NCI-H82 (cell line): ENCODE measurements at places on chromosomes 7 and 10.
A peak's percentile ranks its signal among the peaks of the same experiment; 100 is the strongest.

DNA sequence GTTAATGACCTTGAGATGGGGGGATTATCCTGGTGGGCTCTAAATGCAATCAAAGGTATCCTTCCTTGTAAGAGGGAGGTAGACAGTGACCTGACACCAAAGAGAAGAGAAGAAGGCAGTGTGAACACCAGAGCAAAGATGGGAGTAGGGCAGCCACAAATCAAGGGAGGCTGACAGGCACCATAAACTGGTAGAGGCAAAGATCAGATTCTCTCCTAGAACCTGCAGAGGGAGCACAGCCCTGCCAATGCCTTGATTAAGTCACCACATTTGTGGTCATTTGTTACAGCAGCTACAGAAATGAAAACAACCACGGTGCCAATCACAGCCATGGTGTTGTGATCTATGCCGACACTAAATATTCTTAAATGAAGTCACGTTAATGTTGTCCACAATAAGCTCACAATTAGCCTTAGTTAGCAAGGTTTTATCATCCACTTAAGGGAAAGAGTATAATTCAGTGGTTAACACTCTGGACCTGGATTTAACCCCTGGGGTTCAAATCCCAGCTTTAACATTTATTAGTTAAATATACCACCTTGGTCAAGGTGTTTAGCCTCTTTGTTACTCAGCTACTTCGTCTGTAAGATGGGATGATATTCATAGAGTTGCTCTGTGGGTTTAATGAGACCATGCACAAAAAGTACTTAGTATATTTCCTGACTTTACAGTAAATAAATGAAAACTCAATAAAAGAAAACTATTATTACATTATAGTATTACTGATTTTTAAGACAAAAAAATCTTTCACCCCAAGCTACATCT lies 70.8 kb downstream of the SGMS1 start:
- peak; percentile 50 for DNase-seq

DNA sequence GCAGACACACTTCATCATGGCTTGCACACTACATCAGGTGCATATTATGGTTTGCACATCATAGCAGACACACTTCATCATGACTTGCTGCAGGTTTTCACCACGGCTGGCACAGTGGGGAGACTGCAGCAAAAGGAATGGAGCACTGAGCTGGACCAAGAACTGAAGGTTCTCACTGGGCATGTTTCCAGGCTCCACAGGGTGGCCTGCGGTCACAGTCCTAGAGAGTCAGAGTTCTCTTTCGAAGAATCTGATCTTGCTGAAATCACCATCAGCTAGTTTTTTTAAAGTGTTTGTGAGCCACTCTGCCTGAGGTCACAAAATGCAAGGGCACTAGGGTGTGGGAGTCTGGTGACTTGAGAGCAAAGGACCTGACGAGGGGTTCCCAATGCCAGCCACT lies 140.4 kb upstream of the NPY start:
- DNase-seq, result no peak

DNA sequence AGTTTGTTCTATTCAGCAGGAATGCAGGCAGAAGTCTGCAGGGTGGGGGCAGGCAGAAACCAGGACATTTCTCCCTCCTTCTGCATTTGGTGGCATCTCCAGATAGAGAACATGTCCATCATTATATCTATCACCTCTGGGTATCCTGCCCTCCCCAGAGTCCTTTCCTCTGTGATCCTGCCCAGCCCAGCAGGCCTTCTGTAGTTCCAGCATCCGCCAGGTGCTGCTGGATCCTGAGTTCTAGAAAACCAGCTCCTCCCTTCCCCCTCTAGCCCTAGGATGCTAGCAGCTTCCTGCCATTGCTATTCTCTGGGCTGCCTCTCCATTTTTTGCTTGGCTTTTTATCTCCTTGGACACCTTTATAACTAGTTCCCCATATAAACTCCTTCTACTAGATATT lies 180.3 kb downstream of the KCNMA1 start:
- DNase-seq, result no peak

- peak; percentile 85 for DNase-seq
Measured at GRCh38 chr10:118423800-118424442, 81.8 kb upstream of the FAM204A start.

DNA sequence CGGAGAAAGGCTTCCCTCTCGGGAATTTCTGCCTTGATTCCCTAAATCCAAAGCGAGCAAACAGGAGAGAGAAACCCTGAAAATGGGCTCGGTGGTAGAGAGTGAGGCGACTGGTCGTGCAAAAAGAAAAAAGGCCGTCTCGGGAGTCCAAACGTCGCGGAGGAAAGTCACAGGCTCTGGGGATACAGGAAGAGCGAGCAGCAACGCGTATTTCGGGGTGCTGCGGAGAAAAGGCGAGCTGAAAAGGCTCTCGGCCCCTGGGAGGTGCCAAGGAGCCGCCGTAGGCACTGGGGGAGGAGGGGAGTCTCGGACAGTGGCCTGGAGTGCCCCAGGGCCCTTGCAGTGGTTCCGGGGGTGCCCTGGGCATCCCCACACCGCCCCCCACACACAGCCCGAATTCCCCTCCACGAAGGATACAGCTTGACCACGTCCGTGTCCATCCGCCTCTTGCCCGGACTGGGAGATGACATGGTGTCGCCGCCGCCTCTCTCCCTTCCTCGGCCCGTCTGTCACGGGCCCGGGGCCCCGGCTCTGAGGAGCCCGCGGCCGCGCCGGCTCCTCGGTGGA lies 591 bp downstream of the UBE2H start:
- DNase-seq, result peak; percentile 46

DNA sequence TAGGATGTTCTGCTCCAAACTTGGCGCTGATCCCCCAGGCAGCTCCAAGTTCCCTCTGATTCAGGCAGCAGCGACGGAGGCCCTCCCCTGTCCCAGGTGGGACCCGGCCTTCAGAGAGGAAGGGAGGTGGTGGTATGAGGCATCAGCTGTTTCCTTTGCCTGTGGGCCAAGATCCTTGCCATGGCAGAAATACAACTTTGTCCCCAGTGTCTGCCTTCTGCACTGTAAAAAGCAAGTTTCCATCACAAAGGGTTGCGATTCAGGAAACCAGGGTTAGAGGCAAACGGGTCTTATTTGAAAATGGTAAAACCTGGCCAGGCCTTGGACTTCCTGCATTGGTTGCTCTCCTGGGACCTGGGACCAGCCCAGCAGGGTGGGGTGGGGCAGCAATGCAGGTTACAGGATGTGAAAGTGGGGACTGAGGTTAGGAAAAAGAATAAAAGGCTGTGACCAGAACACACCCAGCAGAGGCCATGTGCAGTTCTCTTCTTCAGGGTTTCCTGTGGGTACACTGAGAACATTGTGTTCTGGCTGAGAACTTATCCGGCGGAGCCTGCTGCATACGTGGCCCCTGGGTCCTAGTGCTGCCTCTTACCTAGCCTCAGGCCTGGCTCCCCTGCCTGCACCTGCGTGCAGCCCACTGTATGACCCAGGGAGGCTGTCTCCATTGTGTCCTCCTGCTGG lies 25.1 kb upstream of the DDIT4 start:
- DNase-seq, result no peak

DNA sequence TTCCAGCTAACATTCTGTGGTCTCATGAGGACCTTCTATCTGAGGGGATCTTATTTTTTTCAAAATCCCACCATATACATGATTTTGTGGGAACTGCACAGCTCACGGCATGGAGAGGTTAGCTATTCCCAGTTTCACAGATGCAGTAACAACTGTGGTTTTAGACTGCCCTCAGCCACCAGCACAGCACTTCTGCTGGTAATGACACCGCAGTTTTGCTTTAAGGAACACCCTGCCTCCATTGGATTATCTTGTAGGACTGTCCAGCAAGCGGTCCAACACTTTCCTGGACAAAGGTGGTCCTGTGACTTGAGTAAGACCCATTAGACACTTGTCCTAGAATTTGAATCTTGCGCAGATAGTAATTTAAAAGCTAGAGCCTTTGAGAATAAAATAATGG lies 65.3 kb upstream of the SMNDC1 start:
- no peak for DNase-seq
